ENCODE measurements at places on chromosomes 12 and 14. TPM values are rescaled to one million over a fixed set of nuclear protein-coding genes. Genes with fewer than 3 reads are reported as not detected.

GPX2 gene
- total RNA-seq: 839 TPM

- DNase-seq: no peak
- peaks cover 29% of the 10 kb centered on the region for H3K4me1 ChIP-seq
- H3K27me3 ChIP-seq: peaks cover 44% of the 10 kb centered on the region
- no peak overlapping the region for H3K27ac ChIP-seq
- H3K4me3 ChIP-seq: no peak overlapping the region
- H3K36me3 ChIP-seq: no peaks in the 10 kb centered on the region
These were observed 8.1 kb upstream of the CLMN start for GRCh38 chr14:95327558-95328374.

IAPP gene
- not detected for total RNA-seq

DNA sequence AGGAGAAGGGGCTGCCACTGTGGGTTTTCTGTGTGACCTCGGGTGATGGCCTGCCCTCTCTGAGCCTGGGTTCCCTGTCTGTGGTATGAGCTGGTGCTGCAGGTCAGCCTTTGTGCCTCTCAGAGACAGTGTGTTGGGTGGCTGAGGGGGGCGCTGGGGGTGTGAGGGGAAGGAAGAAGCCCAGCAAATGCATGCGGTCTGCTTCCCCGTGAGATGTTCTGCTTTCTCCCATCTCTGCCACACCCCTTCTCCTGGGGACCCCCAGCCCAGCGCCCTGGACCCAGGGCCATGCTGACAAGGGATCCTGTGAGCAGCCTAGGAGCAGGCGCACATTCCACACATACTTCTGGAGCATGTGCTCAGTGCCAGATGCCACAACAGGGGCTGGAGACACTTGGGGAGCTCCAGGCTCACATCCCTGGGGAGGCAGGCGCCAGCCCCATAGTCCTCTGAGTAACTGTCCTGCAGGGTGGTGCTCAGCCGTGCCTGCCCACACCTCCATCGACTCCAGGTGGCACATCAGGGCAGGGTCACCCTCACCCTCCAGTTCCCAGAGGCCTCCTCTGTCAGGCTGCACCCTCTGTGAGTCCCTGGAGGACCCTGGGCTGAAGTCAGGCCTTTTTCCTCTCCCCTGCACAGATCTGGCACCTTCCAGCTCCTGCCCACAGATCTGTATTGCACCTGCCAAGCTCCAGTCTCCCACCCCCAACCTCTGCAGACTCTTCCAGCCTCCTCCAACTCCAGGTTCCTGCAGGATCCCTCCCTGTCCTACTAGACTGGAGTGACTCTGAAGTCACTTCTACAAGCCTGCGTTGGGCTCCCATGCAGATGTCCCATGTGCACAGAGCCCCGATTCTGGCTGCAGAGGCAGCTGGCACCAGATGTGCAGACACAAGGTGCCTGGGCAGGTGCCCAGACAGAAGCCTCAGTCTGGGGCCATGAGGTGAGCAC is 205.6 kb downstream of the KIF26A start:
- H3K36me3 ChIP-seq: no peaks in the 10 kb centered on the region
- H3K27me3 ChIP-seq: peaks cover 39% of the 10 kb centered on the region
- no peak for DNase-seq
- H3K27ac ChIP-seq: no peak overlapping the region

All from HepG2 (cell line).